ENCODE measurements at places on chromosomes 7 and 10.

- DNase-seq = no peak
These were observed 50.9 kb downstream of the MINDY3 start for GRCh38 chr10:15809450-15809849.

DNA sequence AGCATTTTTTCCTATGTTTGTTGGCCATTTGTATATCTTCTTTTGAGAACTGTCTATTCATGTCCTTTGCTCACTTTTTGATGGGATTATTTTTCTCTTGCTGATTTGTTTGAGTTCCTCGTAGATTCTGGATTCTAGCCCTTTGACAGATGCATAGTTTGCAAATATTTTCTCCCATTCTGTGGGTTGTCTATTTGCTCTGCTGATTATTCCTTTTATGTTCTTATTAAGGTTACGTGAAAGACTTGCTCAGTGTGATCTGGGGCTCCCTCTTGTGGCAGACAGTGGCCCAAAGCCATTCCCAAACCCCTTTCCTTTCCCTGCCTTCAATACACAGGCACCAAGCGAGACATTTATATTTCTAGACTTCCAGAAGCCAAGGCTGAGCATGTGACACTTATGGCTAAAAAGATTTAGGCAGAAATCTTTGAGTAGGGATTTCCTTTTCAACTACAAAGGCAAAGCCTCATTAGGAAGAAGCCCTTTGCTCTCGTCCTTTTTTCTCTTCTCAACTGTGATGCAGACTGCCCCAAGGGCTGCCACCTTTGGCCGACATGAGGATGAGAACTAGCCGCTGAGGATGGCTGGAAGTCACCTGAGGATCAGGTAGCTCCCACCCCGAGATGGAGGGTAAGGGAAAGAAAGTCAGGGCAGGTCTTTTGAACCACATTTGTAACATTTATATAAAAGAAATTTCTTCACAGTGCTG lies 23.6 kb downstream of the ST8SIA6 start:
- no peak for DNase-seq

GRCh38 chr10:62858364-62858763 lies 42.2 kb upstream of the EGR2 start:
- no peak for DNase-seq

DNA sequence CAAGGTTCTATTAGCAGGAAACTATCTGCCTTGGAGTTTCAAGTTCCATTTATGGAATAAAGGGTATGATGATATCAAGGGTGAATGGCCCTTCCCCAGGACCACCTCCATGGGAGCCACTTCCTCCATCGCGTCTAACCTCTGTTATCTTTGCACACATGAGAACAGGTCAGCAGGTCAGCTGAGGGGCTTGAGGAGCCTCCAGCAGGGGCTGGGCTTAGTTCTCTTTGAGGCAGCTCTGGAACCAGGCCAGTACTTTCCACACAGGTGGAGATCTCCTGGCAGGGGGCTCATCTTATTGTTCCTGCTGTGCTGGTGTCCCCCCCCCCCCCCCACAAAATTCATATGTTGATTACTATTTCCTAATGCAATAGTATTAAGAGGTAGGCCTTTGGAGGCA lies 472.2 kb upstream of the ZMIZ1 start:
- DNase-seq = no peak

DNA sequence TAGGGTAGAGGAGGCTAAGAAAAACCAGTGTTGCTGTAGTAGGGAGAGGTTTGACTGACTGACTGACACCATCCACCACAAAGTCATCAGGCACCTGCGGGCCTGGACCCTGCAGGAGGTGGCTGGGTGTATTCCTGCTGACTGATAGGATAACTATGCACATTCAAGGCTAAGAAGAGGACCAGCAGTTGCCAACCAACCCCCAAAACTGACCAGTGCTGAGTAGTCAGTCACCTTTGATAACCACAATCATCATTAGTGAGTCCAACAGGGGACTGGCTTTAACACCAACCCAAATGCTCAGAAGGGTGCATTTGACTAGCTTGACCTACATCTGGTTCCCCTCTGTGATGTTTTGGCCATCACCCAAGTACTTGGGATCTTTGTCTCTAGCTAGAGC lies 30.5 kb downstream of the PLXNA4 start:
- no peak for DNase-seq

- no peak for DNase-seq
These were observed 234.0 kb downstream of the SNX10 start for GRCh38 chr7:26525398-26526264.

DNA sequence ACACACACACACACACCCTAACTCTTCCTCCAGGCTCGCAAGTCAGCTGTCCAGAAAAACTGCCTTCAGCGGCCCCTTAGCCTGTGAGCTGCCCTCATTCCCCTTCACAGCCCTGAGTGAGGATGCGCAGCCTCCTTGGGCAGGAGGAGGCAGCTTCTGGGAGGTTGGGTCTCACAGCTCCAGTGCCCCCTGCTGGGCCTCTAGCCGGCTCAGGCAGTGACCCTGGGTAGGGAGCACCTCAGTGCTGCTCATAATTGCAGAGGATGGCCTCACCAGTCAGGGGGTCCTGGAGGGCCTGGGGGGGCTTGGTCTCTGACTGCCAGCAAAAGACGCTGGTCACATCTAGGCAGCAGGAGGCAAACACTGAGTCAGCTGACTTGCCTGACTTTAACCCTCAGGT lies 43.7 kb downstream of the ZNF273 start:
- DNase-seq = peak; percentile 13

GRCh38 chr10:11462071-11462470 lies 149.4 kb downstream of the USP6NL start:
- no peak for DNase-seq

GRCh38 chr7:117402109-117402508 lies 25.2 kb downstream of the ASZ1 start:
- DNase-seq = no peak

GRCh38 chr7:112050250-112050881 lies 155.8 kb downstream of the DOCK4 start:
- DNase-seq = no peak

GRCh38 chr7:97351488-97351887 lies 234.0 kb downstream of the SDHAF3 start:
- DNase-seq = no peak

DNA sequence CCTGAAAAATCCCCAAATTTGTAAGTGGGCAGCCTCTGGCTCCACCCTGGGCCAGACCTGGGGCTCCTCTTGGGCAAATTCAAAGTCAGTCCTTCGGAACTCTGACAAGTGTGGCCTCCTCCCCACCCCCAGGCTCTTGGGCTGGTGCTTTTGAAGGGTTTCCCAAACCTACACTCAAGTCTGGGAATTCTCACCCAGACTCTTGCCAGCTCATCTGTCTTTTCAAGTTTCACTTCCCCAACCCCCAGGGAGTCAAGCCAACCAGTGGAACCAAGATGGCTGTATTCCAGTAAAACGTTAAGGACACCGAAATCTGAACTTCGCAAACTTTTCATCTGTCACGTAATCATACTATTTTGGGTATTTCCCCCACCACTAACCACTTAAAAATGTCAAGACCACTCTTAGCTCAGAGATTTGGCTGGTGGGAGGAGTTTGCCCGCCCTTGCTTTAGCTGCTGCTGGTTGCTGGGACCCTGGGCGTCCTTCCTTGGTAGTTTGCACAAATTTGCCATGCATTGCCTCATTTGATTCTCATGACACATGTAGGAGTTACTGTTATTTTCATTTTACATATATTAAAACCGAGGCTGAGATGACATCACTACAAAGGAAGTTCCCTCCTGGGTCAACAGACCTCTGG lies 1.7 kb upstream of the MYO1G start:
- peak; percentile 78 for DNase-seq

DNA sequence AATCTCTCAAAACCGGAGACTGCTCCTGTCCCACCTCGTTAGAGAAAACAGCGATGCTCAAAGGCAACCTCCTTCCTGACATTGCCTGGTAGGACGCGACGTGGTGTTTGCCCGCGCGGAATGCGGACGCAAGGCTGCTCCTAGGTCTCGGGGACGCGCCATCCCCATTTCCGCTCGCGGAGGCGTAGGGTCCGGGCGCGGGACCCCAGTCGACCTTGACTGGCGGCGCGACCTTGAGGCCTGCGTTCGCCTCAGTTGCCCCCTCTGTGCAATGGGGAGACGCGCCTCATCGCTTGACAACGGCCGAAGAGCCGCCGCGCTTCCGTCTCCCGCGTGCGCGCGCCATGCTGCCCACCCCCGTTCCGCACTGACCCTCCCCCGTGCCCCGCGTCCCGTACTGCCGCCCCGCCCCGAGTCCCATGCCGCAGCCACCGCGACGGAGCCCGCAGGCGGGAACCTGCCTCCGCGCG lies 412 bp upstream of the PPIA start:
- DNase-seq = no peak

GRCh38 chr7:121116396-121116795 lies 127.9 kb downstream of the CPED1 start:
- no peak for DNase-seq

DNA sequence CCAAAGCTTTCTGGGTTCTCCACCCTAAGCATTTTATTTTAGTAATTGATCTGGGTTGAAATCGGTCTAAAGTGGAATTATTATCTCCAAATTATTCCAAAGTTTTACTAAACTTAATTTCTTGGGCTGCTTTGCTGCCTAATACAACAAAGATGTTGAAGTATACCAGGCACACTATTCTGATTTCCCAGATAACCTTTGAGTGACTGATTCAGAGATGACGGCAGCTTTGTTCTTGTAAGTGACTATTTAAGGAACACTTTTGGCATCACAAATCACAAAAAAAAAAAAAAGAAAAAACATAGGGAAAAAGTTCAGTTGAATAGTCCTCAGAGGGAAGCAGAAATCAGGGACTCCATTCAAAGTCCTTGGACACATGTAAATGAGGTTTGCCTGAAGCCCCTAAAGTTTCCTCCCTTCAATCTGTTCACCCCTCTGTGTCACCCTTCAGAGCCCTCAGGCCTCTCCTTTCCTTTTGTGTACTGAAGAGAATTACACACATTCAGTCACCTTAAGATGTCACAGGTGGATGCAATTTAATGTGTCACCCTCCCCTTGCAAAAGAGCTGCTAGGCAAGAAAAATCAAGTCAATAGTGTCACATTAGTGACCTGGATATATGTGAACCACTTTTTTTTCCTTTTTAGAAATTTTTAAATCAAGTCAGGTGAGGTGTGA lies 81.5 kb downstream of the RTKN2 start:
- no peak for DNase-seq

- DNase-seq = no peak
These were observed 29.0 kb downstream of the TIMM23 start for GRCh38 chr10:46001187-46001756.

DNA sequence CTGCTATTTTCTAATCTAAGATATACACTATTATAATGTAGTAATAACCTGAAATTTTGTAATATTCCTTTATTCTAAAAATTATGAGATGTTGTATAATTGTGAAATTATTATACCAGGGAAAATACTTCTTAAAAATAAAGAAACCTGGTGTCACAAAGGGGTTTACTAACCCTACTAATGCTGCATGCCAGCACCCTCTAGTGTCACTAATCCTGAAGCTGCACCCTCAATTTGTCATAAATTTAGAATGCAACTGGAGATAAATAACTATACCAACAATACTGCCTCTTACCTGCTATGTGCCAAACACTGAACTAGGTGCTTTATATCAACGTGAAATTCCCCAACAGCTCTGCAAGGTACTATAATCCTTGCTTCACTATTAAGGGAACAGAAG lies 30.8 kb downstream of the TM9SF3 start:
- no peak for DNase-seq

DNA sequence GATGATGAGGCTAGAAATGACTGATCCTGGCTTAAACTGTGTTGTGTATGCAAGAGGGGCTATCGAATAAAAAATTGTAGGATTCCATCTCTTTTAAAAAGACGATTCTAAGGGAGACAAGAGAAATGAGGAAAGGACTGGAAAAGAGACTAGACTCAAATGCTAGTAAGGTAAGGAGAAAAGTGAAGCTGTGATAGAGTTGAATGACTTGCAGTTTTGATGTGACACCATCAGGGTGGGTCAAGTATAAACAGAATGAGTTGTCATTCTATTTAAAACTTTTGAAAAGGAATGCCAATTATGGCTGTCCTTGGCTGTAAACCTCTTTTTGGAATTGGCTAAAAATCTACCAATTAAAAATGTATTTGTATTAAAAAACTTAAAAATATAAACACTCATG lies 184.5 kb upstream of the PHF14 start:
- DNase-seq = no peak

- DNase-seq = no peak
These were observed 131.0 kb downstream of the KAT6B start for GRCh38 chr10:74957285-74957961.

DNA sequence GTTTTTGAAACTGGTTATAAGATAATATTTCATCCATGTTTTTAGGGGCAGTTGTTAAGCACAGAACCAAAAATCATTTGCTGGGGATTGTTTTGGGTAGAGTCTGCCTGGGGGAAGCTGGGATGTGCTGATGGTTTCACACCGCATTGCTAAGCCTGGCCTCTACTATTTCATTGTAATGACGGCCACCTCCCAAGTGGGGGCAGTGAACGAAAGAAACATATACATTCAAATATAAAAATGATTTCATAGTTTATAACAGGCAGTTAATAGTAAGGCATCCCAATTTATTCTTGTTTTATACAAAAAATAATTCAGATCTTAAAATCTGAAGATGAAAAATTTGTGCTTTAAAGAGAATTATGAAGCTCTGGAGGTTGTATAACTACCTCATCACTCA lies 750.8 kb downstream of the REEP3 start:
- DNase-seq = no peak

DNA sequence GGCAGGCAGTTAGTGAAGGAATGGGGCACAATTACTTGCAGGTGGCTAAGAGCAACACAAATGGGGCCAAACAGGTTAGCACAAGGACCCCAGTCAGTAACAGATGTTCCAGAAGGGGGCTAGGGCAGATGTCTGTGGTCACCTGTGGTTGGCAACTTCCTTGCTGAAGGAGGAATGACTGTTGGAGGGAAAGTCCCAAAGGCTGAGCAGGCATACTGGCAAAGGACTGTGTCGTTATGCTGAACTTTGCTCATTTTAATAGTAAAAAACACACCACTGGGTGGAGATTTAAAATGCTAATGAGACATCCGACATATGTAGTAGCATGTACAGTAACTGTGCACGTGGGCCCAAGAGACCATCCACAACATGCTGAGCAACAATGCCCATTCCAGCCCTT lies 511.6 kb downstream of the CALN1 start:
- no peak for DNase-seq

- no peak for DNase-seq
These were observed 12.7 kb downstream of the TSPAN14 start for GRCh38 chr10:80466724-80467326.

DNA sequence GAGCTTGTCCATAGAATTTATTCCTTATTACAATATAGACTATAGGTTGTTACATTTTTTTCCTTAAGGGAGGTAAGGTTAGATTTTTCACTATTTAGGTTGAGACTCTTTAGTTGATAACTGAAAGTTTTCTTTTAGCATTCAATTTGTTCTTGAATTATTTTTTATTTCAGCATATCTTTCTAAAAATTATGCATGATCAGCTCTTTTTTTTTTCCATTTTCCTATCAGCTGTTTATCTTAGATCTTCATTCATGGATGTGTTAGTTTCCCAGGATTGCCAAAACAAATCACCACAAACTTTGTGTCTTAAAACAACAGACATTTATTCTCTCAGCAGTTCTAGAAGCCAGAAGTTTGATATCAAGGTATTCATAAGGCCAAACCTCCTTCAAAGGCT lies 915.9 kb upstream of the C7orf33 start:
- DNase-seq = no peak

GRCh38 chr7:77391230-77391629 lies 24.9 kb downstream of the GSAP start:
- DNase-seq = no peak
